Urothelium cell line (cell line): ENCODE measurements at places on chromosomes 13 and 19.

- DNase-seq: no peak
These were observed 204.2 kb upstream of the ARGLU1 start for GRCh38 chr13:106772006-106772601.

GRCh38 chr13:51180853-51181511, 41.2 kb upstream of the FAM124A start:
- no peak for DNase-seq

- no peak for DNase-seq
These were observed 451.7 kb downstream of the PCDH9 start for GRCh38 chr13:66778461-66778860.

DNA sequence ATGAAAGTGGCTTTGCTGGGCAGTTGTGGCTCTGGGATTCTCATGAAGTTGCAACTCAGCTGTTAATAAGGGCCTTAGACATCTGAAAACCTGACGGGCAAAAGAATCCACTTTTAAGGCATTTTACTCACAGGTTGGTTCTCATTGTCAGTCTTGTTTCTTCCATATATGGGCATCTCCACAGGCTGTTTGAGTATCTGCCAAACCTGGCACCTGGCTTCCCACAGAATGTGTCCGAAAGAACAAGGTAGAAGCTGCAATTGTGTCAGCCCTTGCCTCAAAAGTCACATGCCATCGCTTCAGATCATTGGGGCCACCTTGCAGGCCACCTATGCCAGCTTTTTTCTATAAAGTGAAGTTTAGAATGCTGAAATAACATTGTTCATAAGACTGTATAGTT, 102.4 kb downstream of the KCTD12 start:
- no peak for DNase-seq

GRCh38 chr19:4405977-4406376, 3.5 kb downstream of the CHAF1A start:
- no peak for DNase-seq

DNA sequence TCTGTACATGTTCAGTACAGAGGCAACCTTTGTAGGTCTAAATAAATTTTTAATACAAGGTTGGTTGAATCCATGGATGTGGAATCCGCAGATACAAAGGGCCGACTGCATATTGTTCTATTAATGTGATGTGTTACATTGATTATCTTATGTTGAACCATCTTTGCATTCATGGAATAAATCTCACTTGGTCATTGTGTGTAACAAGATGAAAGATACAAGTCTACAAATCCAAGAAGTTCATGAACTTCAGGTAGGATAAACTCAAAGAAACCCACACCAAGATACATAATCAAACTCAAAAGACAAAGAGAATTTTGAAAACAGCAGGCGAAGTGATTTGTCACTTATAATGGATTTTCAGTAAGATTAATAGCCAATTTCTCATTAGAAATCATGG, 8.0 kb upstream of the TFDP1 start:
- no peak for DNase-seq

DNA sequence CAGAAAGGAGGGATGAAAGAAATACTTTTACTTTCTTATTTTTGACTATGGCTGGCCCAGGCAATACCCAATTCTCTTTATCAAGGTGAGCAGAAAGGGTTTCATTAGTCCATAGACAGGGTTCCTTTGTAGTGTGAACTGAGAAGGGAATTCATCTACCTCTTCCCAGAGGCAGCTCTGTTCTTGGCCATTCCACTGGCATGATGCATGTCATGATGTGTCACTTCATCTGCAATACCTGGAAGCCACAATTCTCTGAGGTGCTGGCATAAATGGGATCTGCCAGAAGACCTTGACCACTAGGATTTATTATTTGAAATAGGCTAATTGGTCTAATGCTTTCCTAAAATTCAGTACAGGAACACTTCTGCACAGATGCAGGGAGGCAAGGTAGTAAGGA, 542.8 kb downstream of the RFC3 start:
- DNase-seq: no peak

- no peak for DNase-seq
These were observed 18.3 kb upstream of the CACNG8 start for GRCh38 chr19:53944416-53944815.

- DNase-seq: no peak
These were observed 145.2 kb upstream of the VSTM2B start for GRCh38 chr19:29380581-29380980.

DNA sequence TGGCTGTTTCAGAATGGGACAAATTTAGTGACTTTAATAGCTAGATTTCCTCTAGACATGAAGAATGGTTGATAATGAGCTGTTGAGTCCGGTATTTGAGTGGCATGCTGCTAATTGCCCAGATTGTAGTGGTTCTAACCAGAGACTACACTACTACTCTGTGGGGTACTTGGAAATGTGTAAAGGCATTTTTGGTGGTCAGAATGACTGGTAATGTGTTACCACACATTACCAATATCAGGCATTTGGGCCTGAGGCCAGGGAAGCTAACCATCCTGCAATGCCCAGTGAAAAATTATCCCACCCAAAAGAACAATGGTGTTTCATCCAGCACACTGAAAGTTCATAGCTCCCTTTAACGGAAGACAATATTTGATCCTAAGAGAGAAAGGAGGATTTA, 17.5 kb upstream of the N4BP2L1 start:
- no peak for DNase-seq

DNA sequence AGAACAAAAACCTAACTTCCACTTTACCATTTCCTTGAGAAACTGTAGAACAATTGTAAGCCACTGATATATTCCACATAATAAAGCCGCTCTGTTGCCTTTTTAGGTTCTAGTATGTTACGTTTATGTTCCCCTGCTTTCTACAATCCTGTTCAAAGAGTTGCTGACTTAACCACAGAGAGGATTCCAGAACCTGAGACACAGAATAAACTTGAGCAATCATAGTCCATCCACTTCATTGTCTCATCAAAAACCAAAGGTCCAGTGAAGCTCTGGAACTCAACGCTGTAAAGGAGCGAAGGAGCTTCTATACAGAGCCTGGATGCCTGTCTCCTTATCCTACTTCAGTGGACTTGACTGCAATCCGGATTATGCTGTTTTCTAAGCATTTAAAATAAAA, 4.6 kb downstream of the STARD13 start:
- no peak for DNase-seq

DNA sequence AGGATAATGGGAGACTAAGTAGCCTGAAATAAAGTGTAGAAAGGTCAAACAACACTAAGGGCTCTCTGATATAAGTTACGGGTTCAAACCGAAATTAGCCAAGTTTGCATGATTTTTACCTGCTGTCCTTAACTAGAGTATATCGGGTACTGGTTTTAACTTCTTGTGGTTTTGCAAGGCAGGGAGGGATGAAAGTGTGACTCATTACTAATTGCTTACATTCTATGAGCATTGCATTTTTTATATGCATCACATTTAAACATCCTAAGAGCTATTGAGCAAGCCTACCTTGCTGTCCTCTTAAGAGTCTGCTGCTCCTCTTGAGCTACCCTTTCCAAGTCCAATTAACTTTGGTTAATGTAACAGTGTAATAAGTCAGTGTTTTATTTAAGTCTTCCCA, 415.4 kb downstream of the SLITRK5 start:
- DNase-seq: no peak

- no peak for DNase-seq
These were observed 90.3 kb downstream of the LRCH1 start for GRCh38 chr13:46643165-46643777.

DNA sequence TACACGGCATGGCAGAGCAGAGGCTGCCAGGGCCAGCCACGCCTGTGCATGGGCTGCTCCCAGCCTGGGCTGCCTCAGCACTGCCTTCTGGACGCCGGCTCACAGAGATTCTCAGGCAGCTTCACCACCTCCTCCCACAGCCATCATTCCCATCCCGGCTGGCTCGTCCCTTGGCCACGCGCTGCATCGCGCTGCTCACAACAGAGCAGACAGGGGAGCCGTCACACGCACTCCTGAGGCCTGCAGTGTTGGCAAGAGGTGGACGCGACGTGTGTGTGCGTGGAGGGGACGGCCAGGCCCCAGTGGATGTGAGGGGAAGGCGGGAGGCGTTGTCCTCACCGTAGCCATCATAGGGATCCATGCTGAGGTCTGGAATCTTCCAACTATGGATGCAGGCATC, 7.6 kb upstream of the PRKD2 start:
- no peak for DNase-seq

- peak; percentile 69 for DNase-seq
These were observed 11.5 kb upstream of the CYP4F3 start for GRCh38 chr19:15629003-15629880.

DNA sequence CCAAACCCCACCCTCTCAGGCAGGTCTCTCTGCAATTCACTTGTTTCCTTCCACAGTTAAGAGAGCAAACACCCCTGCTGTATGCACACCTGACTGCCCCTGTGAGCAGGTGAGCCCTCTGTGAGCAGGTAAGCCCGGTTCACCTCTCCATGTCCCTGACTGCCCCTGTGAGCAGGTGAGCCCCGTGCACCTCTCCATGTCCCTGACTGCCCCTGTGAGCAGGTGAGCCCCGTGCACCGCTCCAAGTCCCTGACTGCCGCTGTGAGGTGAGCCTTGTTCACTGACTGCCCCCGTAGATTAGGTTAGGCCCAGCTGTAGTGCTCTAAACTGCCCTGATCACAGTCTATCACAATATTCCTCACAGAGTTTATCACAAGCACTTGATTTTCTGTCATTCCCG, 29.2 kb downstream of the TMTC4 start:
- no peak for DNase-seq

DNA sequence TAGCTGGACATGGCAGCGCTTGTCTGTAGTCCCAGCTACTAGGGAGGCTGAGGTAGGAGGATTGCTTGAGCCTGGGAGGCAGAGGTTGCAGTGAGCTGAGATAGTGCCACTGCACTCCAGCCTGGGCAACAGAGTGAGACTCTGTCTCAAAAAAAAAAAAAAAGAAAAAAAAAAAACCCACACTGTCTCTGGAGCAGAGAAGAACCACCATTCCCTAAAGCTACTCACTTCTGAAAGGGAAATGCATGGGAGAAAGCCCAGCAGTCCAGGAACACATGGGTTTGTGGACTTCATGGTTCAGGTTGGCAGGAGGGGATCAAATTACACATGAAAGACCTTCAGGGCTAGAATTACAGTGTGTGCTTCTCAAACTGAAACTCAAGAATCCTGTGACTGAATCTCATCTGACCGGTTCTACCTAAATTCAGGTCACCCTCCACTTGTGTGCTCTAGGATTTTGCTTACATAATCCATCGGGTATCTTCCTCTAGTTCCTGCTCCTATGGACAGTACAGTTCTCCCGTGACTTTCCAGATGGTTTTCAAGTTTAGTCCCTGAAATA, 30.2 kb upstream of the CPB2 start:
- no peak for DNase-seq

GRCh38 chr13:27132538-27132937, 39.1 kb downstream of the USP12 start:
- no peak for DNase-seq

GRCh38 chr13:46126552-46127357, 21.9 kb upstream of the CPB2 start:
- DNase-seq: peak; percentile 63

- DNase-seq: peak; percentile 56
These were observed 126.0 kb downstream of the FOXO1 start for GRCh38 chr13:40540328-40541044.

- DNase-seq: peak; percentile 80
These were observed 9.8 kb upstream of the DPF1 start for GRCh38 chr19:38233740-38234251.

DNA sequence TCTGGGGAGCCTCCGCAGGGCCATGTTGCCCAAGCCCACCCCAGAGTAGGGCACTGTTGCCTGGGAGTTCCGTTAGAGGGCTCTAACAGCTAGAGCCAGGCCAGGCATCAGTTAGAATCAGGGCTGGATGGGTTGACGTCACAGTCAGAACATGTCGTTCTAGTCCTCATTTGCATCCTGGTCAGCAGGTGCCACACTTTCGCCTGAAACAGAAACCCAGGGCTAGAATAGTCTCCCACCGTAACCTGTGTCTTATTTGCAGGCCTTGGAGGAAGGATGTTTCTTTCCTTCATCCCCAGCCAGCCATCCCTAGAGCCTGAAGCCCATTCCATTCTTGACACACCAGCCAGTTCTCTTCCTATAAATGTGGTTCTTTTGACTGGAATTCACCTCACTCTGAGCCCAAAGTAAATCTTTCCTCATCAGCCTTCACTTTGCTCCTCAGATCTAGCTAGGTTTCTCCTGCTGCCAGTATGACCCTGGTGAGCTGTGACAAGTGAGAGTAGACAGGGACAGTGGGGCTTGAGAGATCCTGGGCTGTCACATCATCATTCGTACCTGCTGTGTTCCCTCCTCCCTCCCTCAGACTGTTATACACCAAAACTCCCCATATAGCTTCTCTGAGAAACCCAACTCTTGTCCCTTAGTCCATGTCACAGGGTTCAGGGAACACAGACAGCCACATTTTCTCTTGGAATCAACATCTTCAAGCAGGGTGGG, 12.2 kb upstream of the CCDC97 start:
- no peak for DNase-seq

- DNase-seq: no peak
These were observed 8.1 kb upstream of the TSHZ3 start for GRCh38 chr19:31357315-31357673.

DNA sequence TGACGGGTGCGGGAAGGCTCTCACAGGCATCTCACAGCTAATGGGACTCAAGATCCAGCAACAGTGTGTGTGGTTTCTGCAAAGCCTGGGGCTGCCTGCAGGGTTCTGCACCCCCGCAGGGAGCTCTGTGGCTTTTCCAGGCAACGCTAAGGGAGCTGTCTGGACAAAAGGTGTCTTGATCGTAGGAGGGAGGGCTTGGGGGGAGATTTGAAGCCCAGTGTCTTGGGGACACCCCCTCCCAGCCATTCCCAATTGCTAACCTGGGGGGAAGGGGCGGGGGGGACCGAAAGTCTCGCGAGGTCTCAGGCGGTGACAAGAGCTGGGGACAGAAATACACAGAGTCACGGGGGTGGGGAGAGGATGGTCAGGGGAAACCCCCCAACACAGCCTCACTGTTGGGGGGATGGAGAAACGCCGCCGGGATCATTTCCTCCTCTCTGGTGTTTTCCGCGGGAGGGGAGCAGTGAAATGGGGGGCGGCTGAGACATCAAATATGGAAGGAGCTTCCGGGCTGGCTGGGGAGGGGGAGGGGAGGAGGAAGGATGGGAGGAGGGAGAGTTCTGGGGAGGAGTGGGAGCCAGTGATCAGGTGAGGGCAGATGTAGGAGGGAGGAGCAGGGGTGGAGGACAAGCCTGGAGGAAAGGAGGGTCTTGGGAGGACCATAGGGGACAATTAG, 13.3 kb downstream of the KCNC3 start:
- no peak for DNase-seq

DNA sequence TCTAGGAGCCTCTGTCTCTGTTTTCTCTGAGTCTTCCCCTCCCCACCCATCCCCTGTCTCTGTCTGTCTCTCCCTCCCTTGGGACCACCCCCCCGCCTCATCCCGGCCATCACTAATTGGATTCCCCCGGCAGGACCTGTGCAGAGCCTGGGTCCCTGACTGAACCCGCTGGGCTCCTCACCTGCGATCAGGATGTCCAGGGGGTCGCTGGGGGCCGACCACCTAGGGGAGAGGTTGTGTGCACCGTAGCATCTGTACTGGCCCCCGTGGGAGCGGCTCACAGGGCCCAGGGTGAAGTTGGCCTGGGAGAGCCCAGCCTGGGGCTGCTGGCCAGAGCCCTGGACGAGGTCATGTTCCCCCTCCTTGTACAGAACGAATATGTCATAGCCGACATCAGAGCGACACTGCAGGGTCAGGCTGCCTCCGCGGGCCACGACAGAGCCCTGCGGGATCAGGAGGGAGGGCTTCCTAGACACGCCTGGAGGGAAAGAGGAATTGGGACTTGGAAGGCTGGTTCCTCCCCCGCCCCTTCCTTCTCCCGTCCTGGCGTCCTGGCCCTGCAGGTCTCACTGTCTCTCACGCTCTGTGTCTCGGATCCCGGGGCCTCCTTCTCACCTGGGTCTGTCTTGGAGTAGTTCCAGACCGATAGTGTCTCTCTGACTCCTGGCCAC, 1.8 kb downstream of the LILRB5 start:
- no peak for DNase-seq

GRCh38 chr19:53388168-53388567, 6.8 kb upstream of the ZNF765 start:
- no peak for DNase-seq
